ENCODE measurements at places on chromosomes 6 and 20.
A peak's percentile ranks its signal among the peaks of the same experiment; 100 is the strongest.

DNA sequence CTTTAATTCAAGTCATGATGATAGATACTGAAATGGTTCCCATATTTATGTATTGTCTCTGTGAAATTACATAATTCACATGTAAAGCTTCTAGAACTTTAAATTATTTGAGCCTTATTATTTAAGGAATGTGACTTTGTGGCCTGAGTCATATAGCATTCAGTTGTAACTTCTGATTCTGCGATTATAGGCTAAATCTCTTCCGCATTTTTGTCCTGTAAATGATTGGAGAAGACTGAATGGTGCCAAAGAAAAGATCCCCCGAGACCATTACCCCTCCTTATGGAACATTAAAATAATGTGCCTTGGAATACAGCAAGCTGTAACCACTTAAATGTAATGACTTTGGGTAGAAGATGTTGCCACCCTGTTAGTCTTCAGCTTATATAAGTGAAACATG lies 63.3 kb upstream of the MAP7 start:
- no peak for DNase-seq

GRCh38 chr20:51335329-51335841 lies 207.1 kb downstream of the NFATC2 start:
- DNase-seq, result peak; percentile 69

DNA sequence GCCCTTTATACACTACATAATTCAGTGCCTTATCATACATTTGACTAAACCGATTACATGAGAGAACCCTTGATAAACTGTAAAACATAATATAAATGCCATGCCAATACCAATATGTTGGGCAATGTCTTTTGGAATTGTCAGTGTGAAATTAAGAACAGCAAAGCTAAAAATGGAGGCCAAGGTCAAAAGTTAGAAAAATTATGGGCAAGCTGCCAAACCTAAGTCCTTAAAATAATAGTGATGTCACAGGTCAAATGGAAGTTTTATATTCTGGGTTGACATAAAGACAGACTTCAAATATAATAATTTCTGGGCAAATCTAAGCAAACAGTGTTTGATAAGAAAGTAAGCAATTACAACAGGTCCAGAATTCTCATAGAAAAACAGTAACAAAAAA lies 696.7 kb downstream of the RNF144B start:
- DNase-seq, result no peak

- no peak for DNase-seq
These were observed 514.2 kb downstream of the C6orf118 start for GRCh38 chr6:164795056-164795815.

DNA sequence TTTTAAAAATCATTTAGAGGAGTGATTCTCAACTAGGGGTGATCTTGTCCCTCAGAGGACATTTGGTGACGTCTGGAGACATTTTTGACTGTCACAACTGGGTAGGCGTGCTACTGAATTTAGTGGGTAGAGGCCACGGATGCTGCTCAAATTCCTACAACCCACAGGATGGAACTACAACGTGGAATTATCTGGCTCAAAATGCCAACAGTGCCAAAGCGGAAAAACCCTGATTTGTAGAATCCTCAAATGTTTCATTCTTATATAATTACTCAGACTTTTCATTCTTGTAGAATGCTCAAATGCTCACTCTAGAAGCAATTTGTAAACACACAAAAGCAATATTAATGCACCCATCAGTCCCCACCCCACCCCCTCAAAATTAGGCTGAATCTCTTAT lies 229.8 kb downstream of the ZMYND8 start:
- DNase-seq, result no peak

- DNase-seq, result peak; percentile 19
These were observed 61.7 kb downstream of the PYGB start for GRCh38 chr20:25309395-25310267.

DNA sequence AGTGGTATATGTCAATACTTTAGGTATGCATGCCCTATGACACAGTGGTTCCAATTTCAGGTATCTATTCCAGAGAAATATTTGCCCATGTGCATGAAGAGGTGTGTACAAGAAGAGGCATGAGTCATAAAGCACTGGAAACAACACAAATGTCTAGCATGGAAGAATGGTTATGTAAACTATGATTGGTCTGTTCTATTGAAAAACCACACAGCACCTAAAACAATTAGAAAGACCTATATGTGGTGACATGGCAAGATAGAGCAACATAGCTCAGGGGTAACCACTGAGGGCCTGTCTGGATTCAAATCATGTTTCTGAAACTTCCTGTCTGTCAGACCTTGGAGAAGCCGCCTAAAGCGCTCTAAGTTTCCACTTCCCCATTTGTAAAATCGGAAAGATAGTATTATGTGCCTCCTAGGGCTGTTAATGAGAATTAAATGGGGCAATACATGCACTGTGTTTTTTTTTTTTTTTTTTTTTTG lies 76.0 kb upstream of the SHLD1 start:
- DNase-seq, result peak; percentile 59

- DNase-seq, result no peak
These were observed 6.0 kb upstream of the SMIM28 start for GRCh38 chr6:138371720-138372119.

- no peak for DNase-seq
These were observed 887 bp downstream of the SIGLEC1 start for GRCh38 chr20:3711484-3711941.

GRCh38 chr6:130965656-130966055 lies 97.4 kb downstream of the EPB41L2 start:
- no peak for DNase-seq

- DNase-seq, result no peak
These were observed 664 bp upstream of the ACTR5 start for GRCh38 chr20:38747495-38748096.

DNA sequence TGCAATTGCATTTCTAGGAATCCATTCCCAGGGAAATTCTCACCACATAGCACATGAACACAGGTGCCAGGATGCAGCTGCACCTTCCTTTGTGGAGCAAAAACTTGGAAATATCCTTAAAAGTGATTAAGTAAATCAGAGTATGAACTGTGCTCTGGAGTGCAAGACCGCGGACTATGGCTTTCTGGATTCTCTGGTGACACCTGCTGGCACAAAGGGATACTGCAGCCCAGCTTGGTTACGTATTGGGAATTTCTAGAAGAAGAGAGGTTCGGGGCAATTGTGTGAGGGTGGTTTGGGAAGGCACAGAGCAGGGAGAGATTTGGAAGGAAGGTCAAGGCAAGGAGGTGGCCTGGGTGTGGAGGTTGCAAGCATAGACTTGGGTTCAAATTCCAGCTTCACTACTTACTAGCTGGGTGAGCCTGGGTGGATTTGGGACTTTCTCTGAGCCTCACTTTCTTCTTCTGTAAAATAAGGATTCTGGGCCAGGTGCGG lies 15.9 kb upstream of the PEDS1 start:
- DNase-seq, result peak; percentile 76

- peak; percentile 83 for DNase-seq
These were observed 235.8 kb downstream of the NFATC2 start for GRCh38 chr20:51306521-51307358.

- DNase-seq, result no peak
These were observed 587.8 kb downstream of the EPM2A start for GRCh38 chr6:145147559-145147958.

GRCh38 chr6:170081556-170081955 lies 209.3 kb downstream of the DLL1 start:
- no peak for DNase-seq

DNA sequence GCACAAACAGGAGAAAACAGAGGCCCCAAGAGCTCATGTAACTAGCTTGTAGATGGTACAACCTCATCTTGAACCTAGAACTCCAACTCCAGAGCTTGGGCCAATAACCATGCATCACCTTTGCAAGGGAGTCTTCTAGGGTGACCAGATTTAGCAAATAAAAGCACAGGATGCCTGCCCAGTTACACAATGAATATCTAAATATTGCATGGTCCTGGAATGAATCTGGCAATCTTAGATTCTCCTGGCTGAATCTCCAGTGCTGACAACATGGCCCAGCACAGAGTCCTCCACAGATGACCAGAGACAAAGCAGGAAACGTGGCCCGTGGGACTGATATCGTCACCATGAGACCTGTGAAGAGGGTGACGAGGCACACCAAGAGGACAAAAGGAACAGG lies 494.1 kb downstream of the PREX1 start:
- DNase-seq, result no peak

DNA sequence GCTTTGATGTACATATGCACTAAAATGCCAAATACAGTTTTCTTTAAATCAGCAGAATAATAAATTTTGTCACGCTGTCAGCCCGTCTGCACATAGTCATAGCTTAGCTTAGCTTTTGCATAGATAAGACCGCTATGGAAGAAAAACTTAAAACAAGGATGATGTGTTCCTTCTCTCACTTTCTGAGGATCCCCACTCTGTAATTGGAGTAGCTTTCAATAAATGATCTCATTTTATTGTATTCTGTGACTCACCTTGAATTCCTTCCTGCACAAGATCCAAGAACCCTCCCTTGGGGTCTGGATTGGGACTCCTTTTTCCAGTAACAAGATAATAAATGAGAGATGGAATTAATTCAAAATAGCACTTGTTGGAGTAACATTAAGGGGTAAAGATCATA lies 186.2 kb downstream of the CDH26 start:
- DNase-seq, result no peak

DNA sequence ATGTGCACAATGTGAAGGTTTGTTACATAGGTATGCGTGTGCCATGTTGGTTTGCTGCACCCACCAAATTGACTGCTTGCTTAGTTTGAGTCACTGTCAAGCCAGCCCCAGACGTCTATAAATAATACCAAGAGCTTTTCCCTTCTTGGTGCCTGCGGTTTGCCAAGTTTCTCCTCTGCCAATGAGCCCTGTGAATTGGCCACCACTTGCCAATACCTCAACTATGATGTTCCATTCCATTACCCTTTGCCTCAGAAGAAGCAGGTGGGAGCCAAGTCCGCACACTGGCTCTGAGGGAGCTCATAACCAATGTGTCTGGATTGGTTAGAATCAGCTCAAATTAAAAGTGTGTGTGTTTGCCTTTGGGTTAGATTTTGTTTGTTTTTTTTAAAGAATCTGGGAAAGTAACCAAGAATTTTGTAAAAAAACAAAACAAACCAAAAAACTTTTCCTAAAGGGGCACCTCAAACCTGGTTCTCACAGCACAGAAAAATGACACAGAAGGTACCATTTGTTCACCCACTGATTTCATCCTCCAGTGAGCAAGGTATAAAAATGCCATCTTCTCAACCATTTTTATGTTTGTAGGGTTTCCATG lies 244.7 kb upstream of the PRND start:
- DNase-seq, result no peak

- DNase-seq, result no peak
These were observed 50.3 kb downstream of the ADTRP start for GRCh38 chr6:11727998-11728961.

- no peak for DNase-seq
These were observed 710.4 kb downstream of the EPHA7 start for GRCh38 chr6:92708945-92709344.

GRCh38 chr20:58670102-58670501 lies 19.0 kb downstream of the STX16 start:
- no peak for DNase-seq

DNA sequence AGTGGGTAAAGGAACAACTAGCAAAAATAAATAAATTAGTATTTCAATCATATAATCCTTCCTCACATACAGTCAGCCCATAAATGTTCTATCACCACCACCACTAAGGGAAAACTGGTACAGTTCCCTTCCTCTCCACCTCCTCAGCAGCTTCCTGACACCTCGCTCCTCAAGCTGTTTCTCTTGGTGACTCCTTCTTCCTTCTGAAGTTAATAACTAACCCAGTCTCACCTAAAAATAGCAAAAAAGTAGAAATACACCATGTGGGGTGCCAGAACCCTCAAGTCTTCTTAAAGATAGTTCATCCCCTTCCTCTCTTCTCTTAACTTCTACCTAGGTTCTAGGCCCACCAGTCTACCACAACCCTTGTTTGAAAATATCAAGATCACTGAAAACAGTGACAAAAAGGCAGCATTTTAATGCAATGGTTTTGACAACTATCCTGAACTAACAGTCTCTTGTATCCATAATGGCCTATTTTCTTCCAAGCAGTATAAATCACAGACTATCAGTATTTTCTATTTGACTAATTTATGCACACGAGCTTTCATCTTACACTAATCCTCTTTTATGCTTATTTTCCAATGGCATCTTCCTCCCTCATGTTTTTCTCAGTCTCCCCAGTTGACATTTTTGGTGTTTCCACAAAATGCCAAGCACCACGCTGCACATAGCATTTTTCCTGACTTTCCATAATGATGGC lies 85.5 kb downstream of the KHDC1L start:
- DNase-seq, result no peak

Measured in GM13977 (cell line).